ENCODE measurements at places on chromosomes 3 and 15.

GRCh38 chr15:94965593-94965992, 734.2 kb downstream of the MCTP2 start:
- no peak for DNase-seq

GRCh38 chr3:183844606-183845005, 19.2 kb upstream of the MAP6D1 start:
- peak; percentile 45 for DNase-seq

DNA sequence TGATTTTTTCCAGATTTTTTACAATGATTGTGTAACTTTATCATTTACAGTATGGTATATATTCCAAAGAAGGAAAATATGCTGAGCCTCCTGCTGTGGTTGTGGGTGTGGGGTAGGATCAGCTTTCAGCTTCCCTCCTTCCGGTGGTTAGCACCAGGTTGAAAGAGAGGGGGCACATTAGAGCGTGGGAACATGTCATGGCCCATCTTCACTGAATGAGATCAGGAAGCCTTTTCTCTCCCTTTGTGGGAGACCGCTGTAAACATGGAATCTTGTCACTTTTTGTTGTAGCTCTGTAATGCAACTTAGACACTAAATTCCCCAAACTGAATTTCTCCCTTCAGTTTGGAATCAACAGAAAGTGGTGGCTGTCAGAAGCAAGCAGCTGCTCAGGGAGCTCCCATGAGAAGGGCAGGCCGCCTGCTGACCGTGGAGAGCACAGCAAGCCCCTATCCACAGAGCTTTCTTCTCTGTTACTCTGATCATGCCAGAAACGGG, 86.7 kb upstream of the LIMD1 start:
- peak; percentile 13 for DNase-seq

- no peak for DNase-seq
Measured at GRCh38 chr3:12897381-12898289, 56.3 kb upstream of the RPL32 start.

GRCh38 chr3:194128202-194128918, 7.6 kb upstream of the HES1 start:
- no peak for DNase-seq

DNA sequence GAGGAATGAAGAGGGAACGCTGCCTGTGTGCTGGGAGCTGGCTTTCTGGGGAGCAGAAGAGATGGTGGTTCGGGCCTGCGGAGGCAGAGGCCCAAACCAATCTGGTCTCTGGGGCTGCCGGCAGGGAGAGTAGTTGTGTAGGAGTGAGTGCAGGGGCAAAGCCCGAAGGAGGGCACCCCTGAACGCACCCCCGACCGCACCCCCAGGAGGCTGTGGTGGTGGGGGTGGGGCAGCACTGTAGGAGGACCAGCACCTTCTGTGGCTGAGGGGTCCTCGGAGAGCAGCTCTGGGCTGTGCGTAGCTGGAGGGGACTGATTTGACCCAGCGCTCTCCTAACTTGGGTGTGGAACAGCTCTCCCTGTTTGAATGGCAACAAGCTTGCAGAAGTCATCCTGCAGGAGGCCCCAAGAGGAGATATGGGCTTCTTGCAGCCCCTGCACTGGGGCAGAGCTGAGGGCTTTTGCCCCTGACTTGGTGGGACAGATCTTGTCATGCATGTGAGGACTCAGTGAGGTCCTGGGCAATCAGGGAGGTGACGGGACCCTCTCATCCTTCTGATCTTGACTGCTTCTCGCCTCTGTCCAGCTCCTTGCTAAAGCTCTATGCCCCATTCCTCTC, 26.1 kb downstream of the C15orf39 start:
- no peak for DNase-seq

- DNase-seq = peak; percentile 2
Measured at GRCh38 chr15:63044077-63044644, 1.6 kb downstream of the TPM1 start.

GRCh38 chr3:138449490-138449889, 15.1 kb downstream of the ESYT3 start:
- DNase-seq = no peak

DNA sequence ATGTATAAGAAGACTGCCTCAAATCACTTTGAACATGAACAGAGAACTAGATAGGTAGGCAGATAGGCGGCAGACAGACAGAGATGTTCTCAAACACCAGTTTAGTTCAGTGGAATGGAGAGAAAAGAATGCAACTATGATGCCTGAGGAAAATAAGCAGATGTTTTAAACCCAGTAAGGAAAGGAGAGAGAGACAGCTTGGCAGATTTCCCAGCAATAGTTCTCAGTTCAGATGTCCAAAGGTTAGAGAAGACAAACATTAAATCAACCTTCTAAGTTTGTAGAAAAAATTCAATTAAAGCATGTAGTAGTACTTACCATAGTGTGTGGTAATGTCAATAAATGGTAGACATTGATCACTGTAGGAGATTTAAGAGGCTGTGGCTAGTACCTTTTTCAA, 209.6 kb upstream of the PFN2 start:
- no peak for DNase-seq

- DNase-seq = no peak
Measured at GRCh38 chr3:52068730-52069129, 12.4 kb upstream of the DUSP7 start.

DNA sequence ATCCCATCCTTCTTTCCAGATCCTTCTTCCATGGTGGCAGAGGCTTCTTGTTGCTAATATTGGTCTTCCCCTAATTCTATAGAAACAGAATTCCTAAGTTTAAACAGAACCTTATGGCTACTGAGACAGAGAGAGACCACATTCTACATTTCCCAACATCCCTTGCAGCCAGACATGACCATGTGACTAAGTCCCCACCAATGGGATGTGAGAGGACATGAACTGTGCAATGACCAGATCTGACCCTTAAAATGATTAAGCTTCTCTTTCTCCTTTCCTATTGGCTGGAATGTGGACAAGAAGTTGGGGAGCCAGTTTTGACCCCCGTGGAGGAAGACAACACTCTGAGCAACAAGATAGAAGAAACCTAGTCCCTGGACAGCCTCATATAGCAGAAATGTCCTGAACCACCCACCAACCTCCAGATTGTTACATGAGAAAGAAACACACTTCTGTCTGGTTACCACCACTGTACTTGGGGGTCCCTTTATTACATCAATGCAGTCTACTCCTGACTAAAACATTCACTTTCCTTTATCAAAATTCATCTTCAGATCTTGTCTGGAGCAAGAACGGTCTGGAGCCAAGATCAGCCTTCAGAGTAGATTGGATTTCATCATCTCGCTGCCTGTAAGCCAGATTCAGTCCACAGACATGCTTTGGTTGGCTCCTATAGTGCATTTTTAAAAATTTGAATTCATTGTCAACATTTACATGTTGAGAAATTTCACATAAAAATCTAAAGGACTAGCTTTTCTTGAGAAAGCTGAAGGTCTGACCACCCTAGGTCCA, 183.9 kb downstream of the SHQ1 start:
- no peak for DNase-seq

All from ACHN (cell line).